ENCODE measurements at places on chromosomes 4 and X.
A peak's percentile ranks its signal among the peaks of the same experiment; 100 is the strongest.

DNA sequence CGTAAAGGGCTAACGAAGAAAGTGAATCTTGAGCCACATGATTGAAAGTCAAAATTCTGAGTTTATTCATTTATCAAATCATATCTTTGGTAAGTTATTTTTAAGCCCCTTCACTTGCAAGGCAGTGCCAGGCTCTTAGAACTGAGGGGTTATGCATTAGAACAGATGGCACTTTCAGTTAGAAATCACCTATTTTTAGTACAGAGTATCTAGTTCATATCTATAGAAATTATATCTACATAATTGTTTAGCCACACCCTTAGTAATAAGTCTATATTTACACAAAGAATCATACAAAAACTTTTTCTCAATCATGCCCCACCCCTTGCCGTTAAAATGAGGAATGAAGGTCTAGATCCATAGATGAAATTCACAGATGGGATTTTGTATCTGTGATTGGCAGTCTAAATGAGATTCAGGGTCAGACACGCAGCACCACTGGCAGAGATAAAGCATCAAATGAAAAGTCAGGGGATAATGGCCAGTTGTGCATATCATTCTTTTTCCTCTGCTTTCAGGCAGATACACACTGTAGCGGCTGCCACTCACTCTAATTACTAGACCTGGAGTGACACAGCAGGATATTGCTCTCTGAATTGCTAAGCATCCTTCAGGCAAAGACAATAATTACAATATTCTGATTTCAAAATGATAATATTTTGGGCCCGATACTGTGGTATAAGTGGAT, 440.5 kb downstream of the MAPK10 start:
- DNase-seq: no peak

DNA sequence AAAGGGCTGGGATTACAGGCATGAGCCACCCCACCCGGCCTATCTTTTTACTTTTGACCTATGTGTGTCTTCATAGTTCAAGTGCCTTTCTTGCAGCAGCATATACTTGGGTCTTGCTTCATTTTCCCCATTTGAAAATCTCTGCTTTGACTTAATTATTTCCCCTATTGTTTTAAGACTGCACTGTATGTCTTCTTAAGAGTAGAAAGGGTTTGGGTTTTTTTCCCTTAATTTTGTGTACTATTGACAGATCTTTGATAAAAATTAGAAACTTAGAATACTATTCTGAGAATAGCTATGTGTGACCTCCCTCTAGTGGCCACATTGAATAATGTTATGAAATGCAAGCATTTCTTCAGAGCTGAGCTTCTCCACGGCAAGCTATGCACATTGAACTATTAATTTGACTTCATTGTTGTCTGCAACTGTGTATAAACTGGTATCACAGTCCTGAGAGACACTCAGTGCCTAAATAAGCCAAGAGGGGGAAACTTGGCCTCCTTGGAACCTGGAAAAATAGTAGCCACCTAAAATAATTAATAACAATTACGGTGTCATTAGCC, 8.7 kb upstream of the SLC25A4 start:
- peak; percentile 60 for DNase-seq

- no peak for DNase-seq
Measured at GRCh38 chrX:13468096-13468495, 101.3 kb upstream of the EGFL6 start.

- DNase-seq: no peak
Measured at GRCh38 chrX:137118536-137118935, 84.7 kb upstream of the GPR101 start.

DNA sequence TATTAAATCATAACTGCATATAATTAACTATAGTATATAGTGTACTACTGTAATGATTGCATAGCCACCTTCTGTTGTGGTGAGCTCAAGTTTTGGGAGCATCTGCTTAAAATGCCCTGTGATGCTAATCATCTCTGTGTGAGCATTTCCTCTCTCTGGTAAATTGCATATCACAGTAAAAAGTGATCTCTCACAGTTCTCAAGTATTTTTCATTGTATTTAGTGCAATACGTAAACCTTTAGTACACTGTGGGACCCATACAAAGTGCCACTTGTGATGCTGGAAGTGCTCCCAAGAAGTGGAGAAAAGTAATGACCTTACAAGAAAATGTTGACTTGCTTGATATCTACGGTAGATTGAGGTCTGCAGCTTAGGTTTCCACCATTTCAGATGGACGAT, 82.0 kb downstream of the WWC2 start:
- DNase-seq: no peak

DNA sequence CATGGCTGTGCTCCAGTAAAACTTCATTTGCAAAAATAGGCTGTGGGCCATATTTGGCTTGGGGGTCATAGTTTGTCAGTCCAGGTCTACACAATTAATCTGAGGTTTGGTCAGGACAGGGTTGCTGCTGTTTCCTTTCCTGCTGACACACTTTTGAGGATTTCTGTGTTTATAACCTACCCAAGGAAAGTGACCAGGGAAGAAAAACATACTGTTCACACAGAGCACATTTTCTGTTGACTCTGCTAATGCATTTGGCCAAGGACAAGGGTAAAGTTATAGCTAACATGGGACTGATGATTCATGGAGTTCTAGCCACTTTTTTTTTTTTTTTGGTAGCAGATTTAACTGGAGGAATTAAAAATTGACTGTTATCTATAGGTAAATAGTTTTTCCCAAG, 43.9 kb upstream of the GEMIN8 start:
- DNase-seq: no peak

DNA sequence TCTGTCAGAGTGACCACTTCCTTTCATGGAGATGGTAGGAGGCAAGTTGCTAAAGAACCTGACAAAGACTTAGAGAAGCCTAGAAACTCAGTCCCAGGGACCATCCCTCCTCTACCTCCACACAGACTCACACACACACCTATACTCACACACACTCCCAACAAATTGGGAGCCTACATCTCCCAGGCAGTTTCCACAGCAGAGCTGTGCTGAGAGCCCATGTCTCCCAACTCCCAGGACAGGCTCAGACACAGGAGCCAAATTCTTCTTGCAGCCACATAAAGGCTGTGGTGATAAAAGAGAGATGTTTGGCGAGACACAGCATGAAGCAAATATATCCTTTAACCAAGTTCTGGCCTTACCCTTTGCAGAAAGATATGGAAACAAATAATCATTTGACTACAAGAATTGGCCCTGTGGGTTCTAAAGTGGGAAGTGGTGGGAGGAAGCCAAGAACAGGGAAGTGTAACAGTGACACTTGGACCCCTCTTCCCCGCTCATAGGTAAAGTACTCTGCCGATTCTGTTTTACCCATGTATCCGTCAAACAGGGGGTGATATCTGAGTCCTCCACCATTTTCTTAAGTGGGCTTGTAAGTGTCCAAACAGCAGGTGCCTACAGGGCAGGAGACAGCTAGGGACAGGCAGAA, 11.0 kb upstream of the IDS start:
- DNase-seq: no peak

DNA sequence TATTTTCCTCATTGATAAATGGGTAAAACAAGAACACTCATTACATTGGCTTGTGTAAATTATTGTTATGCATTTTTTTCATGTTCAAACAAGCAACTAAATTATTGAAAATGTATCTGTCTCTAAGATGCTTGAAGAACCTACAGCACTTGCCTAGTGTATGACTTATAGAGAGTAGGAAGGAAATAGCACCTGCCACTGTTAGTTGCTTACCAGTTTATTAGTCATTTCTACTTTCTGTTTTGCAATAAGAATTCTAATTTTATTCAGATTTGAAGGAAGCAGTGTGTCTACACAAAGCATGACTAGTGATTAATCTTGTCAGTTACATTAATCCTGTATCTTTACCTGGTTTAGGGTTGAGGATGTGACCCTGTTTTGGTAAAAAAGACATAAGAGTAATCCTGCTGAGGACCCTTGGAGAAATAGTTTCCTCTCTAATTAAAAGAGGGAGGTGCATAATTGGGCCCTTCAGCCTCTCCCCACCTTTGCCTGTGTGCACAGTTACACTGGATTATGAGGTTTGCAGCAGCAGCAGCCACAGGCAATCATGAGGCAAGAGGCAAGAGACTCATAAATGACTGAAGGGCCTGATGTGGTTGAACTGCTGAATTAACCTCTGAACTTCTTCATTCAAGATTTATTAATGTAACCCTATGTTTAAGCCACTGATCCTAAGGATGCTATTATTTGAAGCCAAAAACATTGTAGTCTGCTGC, 1202.1 kb downstream of the ADGRL3 start:
- no peak for DNase-seq

DNA sequence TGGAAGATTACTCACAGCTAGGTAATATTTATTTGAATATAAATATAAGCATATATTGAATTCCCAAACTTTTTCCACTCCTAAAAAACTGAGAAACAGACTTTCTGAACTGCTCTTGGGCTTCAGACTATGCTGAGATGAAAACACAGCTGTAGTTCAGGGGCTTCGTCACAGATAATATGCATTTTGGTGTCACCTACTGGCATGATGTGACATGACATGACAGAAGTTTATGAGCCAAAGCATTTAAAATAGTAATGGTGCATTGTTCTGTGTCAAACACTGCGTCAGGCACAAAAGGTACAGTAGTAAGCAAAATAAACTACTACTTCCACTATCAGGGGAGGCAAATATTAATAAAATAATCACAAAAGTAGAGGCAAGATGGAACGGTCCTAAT, 171.3 kb downstream of the BTC start:
- DNase-seq: no peak

- no peak for DNase-seq
Measured at GRCh38 chr4:104942990-104943743, 203.5 kb upstream of the TET2 start.

GRCh38 chr4:172750910-172751309, 417.7 kb upstream of the GALNT7 start:
- no peak for DNase-seq

DNA sequence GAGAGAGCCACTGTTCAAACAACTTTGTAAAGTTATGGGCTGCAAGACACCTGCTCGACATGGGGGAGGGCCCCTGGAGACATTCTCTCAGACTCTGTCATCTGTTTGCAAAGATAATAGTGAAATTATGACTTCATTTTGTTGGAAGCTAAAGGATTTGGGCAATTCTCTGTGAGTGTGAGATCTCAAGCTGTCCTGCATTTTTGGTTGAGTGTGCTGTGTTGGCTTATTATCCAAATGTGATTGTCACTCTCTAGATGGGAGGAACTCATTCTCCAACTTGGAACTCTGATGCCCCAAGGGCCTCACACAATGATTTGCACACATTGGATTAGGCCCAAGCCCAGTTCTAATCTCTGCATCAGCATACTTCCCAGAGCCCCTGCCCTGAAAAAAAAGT, 63.7 kb downstream of the STK32B start:
- no peak for DNase-seq

DNA sequence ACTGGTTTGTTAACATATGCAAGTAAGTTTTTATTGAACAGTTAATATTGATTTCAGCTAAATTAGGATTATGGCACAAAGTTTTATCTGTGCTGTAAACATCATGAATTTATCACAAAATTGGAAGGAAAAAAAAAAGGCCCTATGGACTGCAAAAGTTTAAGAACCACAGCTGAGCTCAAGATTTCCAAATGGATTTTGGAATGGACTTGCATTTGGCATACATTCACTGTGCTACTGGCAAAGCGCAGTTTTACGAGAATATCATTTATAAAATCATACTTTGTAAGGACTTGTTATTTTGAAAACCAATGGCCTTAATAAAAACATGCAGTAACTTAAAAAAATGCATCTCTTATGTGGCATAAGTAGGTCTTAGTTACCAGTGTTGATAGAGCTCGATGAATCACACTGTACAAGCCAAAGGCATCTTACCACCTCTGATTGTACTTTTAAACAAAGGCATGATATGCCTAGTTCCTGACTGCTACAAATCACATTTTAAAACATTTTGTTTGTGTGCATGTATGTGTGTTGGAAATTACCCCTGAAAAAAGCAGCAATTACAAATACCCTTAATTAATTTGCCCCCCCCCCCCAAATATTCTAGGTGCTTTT, 58.6 kb downstream of the TAB3 start:
- DNase-seq: no peak

DNA sequence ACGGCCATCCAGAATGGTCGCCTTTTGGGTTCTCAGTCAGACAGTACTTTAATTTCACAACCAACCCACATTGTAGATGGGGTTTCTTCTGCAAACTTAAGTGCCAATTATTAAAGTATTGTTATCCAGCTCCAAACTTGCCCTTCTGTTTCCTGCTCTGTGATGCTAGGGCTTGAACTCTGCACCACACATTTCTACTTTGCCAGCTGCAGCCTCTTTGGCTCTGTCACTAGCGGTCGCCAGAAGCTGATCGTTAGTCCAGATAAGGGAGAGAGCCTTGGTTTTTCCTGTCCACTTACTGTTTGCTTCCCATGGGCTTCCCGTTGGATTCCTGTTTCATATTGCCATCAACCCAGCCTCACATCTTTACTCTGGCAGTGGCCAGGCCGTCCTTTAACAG, 196.6 kb downstream of the ASB9 start:
- no peak for DNase-seq

DNA sequence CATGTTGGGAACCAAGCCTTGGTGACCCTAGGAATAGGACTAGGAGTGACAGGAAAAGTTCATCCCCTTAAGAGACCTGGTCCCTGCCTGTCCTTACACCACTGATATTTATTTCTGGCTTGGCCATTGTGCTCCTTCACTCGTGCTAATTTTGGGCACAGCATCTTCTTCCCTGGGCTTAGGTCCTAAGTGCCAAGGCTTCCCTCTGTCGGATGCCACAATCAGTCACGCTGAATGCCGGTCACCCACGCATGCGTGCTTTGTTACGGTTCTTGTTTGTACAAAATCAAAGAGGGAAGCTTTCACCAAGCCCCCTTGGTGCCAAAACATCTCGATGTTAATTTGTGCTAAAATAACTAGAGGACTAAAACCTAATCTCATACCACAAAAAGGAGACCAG, 17.4 kb upstream of the MAP3K15 start:
- no peak for DNase-seq

GRCh38 chr4:41216294-41217019, 2.1 kb upstream of the APBB2 start:
- no peak for DNase-seq

- no peak for DNase-seq
Measured at GRCh38 chrX:152895724-152896420, 2.0 kb upstream of the ZNF185 start.

DNA sequence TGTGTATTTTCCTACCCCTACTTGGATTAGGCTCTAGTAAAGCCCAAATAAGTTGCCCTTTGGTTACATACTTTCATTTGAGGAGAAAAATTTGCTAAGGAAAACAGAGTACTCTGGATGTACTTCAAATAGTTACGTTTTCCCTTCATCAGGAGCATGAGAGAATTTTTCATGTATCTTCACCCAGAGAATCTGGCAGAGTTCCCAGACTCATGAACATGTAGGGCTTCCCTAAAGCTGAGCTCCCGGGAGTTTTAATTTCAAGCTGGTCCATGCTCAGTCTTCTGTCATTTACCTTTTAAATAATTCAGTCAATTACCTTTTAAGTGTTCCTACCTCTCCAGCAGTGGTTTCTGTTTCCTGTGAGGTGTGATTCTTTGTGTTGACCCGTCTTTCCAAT, 367.5 kb upstream of the GRID2 start:
- DNase-seq: no peak

DNA sequence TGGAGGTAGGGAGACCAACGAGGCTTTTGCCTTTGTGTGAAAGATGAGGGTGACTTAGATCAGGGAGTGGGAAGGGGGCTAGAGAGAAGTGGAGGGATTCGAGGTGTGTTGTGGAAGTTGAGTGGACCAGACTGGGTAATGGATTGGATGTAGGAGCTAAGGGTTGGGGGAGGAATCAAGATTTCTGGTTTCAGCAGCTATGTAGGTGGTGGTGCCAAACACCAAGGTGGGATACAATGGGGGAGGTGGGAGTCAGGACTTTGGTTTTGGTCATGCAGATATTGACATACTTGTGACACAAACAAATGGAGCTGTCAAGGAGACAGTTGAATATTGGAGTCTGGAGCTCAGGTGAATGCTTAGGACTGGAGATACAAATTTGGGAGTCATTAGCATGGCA, 71.0 kb downstream of the TSC22D3 start:
- DNase-seq: no peak

All from hippocampal formation (tissue), 2 donors.